ENCODE measurements at places on chromosomes 6 and 20. TPM values are rescaled to one million over a fixed set of nuclear protein-coding genes. Genes with fewer than 3 reads are reported as not detected.

- DNase-seq: no peak
- no peak overlapping the region for H3K4me3 ChIP-seq
- peaks cover 8% of the 10 kb centered on the region for H3K36me3 ChIP-seq
- H3K27ac ChIP-seq: no peak overlapping the region
- no peaks in the 10 kb centered on the region for H3K27me3 ChIP-seq
Observed at GRCh38 chr20:47273591-47274235, 82.8 kb downstream of the ZMYND8 start.

GRCh38 chr6:165747963-165748362 is 84.9 kb upstream of the PDE10A start:
- no peak for DNase-seq
- no peak overlapping the region for H3K27ac ChIP-seq
- H3K4me3 ChIP-seq: no peak overlapping the region
- H3K36me3 ChIP-seq: no peaks in the 10 kb centered on the region
- no peaks in the 10 kb centered on the region for H3K27me3 ChIP-seq

DNA sequence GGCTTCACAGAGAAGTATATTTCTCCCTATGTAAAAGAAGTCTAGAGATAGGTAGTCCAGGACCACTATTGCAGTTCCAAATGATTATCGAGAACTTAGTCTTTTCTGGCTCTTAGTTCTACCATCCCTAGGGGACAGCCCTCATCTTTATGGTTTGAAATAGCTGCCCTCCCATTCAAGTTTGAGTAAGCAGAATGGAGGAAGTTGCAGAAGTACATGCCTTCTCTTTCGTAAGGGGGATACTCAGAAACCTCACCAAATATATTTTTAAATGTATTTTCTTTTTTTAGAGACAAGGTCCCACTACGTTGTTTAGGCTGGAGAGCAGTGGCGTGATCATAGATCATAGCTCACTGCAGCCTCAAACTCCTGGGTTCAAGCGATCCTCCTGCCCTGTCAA is 236.8 kb upstream of the RREB1 start:
- no peaks in the 10 kb centered on the region for H3K27me3 ChIP-seq
- no peak for DNase-seq
- no peaks in the 10 kb centered on the region for H3K36me3 ChIP-seq

Gene BNIP5
- not detected for total RNA-seq

All from CD8-positive, alpha-beta memory T cell (primary cell).